PC-9 (cell line): ENCODE measurements at places on chromosomes 6 and 20. TPM values are rescaled to one million over a fixed set of nuclear protein-coding genes. Genes with fewer than 3 reads are reported as not detected.

DNA sequence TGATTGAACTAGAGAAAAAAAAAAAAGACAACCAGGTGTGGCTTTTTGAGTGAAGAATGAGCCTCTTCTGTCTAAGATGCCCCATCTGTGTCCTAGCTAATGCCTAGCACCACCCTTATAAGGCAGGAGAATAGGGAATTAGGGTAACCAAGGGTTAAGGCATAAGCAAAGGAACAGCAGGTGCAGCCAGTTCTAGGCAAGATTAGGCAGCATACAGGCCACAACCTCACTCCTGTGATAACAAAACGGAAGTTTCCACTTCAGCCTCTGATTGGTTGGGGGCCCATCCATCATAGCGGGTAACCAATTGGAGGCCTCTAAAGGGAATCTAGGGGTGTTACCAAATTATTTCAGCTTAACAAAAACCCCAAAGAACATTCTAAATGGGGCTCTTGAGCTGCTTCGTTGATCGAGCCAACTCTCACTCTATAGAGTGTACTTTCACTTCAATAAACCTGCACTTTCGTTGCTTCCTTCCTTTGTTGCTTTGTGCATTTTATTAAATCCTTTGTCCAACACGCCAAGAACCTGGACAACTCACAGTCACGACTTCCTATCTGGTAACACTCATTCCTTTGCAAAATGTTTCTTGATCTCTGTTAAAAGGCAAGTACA is 61.9 kb upstream of the TAGAP start:
- DNase-seq: no peak

GRCh38 chr20:20603339-20603990 is 109.0 kb downstream of the RALGAPA2 start:
- no peak for DNase-seq

GRCh38 chr20:50189681-50190250 is 864 bp upstream of the CEBPB start:
- peak; percentile 37 for DNase-seq

SLC17A3 gene
- total RNA-seq: not detected in 2 replicates

FAM217A gene
- not detected in 2 replicates for total RNA-seq
